Uterus (tissue), 4 donors: ENCODE measurements at places on chromosomes 4 and X. TPM values are rescaled to one million over a fixed set of nuclear protein-coding genes. Genes with fewer than 3 reads are reported as not detected.

DNA sequence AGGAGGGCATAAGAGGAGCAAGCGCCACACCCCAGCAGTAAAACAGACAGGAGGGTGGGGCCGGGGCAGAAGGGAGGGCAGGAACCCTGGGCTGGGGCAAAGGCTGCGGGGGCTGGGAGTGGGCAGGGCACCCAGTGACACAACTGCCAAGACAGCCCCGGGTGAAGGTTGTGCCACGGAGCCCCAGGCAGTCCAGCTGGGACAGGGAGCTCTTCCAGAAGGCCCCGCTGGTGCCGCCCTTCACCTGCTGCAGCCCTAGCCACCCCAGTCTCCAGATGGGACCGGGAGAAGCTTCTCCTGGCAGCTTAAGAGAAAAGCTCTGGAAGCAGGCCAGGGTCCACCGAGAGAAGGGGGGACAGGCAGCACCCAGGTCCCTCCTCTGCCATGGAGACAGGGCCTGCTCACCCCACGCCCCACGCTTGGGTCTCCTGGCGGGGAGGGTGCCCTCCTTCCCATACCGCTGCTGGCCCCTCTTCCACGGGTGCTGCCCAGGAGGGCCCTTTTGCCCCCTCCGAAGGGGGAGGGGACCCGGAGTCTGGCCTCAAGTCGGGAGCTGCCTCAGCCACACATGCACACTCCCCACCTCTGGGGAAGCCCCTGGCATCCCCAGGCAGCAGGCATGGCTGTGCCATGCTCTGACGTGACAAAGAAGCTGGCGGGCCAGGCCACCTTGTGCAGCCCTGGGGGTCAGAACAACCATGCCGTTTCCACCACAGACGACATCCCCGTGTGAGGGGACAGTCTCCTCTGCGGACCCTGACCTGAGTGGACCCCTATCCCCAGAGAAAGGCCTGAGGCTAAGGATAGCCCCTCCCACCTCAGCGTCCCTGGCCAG lies 1.5 kb downstream of the DGKQ start:
- DNase-seq: no peak

GRCh38 chr4:11344916-11345315 lies 83.8 kb downstream of the HS3ST1 start:
- DNase-seq: no peak

GRCh38 chr4:174058846-174059245 lies 224.6 kb downstream of the FBXO8 start:
- DNase-seq: no peak

DNA sequence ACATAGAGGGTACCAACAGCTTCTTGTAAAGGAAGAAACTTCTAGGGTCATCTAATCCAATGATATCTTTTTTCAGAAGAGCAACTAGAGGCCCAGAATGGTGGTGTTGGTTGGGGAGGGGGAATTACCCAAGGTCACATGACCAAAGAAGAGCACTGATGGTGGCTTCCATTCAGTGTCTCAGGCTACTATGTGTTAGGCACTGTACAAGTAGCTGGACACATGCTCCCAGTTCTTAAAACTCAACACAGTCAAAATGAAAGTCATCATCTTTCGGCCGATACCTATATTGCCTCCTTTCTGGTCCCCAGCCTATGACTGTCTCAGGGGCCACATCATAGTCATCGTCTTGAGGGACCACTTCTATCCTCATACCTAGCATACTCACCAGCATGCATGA lies 88.1 kb downstream of the ARHGAP6 start:
- no peak for DNase-seq

GRCh38 chr4:1571165-1572009 lies 112.7 kb downstream of the FAM53A start:
- DNase-seq: no peak

Gene SPANXN4
- not detected for total RNA-seq

DNA sequence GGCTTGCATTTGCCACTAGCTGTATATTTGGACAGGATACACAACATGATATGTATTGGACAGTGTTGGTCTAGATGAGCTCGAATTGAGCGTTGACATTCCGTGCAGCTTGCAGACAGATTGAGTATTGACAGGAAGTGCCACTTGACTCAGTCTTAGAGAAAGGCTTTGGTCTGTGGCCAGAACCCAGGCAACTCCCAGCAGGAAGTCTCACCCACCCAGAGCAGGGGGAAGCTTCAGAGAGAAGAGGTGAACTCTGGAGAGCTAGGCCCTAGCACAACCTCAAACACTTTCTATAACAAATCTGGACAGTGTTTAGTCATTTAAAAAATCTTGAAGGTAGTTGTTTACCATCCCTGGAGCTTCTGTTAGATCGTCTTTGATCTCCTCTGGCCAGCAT lies 280.5 kb downstream of the FBXW7 start:
- no peak for DNase-seq

- no peak for DNase-seq
Observed at GRCh38 chrX:154019061-154019621, 561 bp downstream of the IRAK1 start.

Gene F9
- total RNA-seq: not detected

Gene CPLX1
- total RNA-seq: 15.1 TPM

Gene RNF175
- not detected for total RNA-seq

Gene QRFPR
- total RNA-seq: not detected

DNA sequence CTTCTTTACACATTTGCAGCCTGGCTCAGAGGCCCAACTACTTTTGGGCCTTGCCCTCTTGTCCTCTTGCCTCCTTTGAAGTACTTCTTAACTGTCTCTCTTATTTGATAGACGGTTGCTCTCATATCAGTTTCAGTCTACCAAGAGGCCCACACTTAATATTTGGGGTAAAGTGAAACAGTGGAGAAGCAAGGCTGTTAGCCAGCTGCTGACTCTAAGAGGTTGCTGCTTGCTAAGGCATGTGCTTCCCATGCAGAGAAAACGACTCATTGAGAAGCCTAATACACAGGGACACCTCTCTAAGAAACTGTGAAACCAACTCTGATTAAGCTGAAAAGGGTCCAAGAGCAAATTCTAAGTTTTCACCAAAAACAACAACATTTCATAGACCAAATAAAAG lies 94.6 kb downstream of the PPP3CA start:
- DNase-seq: no peak

Gene PDLIM3
- total RNA-seq: 771 TPM

GRCh38 chrX:3815896-3816664 lies 102.6 kb upstream of the PRKX start:
- DNase-seq: peak; percentile 48

- DNase-seq: no peak
Observed at GRCh38 chr4:87410157-87410556, 12.2 kb upstream of the NUDT9 start.

DNA sequence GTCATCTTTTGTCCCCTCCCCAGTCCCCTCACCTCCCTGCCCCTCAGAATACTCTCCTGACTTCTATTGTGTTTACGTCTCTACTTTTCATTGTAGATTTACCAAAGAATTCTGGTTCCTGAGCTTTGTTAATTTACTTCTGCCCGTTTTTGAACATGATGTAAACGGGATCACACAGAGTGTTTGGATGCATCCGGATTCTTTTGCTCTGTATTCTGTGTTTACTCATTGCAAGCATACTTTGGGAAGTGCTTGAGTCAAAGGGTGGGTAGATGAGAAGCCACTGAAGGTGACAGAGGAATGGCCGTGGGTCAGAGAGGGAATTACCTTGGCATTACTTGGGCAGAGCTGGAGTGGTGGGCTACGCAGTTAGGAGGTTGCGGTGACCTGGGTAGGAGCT lies 18.0 kb downstream of the CLCN4 start:
- no peak for DNase-seq

Gene SHOX
- not detected for total RNA-seq

- no peak for DNase-seq
Observed at GRCh38 chr4:71553605-71554004, 214.8 kb downstream of the SLC4A4 start.

DNA sequence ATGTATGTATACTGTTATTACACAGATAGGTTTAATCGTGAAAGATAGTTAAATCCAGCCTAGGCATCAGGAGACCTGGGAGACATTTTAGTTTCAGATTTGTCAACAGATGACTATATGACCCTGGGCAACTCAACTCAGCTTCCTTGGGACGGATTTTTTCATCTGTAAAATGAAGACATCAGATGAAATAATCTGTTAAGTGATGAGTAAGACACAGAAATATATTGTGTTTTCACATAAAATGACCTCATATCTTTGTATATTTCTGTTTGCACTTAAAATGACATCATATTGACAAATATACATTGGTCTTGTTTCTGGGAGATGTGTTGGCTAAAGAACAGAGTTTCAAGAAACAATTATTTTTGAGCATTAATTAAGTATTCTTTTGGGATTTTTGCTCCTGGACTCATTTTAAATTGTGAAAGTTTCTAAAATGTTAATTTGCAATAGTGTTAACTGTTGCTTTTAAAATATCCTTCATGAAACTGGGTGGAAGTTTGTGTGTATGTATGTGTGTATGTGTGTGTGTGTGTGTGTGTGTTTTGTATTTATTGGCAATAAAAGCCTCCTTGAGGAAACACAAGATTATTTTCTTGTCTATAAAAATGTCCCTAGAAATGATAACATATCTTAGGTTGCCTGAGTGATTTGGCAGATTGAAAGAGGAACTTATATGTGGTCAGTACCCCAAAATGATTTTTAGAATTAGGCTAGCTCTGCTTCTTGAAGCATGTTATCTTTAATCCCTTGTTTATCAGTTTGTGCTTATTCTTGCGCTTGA lies 29.1 kb upstream of the MMAA start:
- no peak for DNase-seq

Gene MSANTD1
- 2.1 TPM for total RNA-seq

- no peak for DNase-seq
Observed at GRCh38 chr4:152729466-152729865, 49.7 kb upstream of the TMEM154 start.

DNA sequence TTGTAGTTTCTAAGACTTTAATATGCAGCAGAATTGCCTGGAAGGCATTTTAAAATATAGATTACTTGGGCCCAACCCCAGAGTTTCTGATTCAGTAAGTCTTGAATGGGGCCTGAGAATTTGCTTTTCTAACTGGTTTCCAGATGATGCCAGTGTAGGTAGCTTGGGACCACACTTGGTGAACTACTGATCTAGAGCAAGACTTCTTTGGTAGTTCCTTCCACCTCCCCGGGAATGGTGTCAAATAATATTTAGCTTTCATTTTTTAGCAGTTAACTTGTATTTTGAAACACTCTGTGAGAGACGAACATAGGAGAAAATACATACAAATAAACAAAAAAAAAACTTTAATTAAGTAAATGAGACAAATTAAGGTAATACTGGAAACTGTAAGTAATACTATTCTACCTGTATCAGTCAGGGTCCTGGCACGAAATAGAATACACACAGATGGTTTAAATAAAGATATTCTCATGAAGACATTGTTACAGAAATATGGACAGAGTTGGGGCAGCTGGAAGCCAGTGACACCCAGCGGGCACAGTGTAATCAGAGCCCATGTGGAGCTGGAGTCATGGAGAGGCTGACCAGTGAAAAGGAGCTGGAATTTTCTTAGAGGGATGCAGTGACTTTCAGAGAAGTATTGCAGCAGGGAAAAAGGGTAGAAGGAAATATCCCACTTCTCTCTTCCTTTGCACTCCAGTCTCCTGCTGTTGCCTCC lies 905.7 kb downstream of the CCSER1 start:
- no peak for DNase-seq

Gene PRKG2
- 0.18 TPM for total RNA-seq

DNA sequence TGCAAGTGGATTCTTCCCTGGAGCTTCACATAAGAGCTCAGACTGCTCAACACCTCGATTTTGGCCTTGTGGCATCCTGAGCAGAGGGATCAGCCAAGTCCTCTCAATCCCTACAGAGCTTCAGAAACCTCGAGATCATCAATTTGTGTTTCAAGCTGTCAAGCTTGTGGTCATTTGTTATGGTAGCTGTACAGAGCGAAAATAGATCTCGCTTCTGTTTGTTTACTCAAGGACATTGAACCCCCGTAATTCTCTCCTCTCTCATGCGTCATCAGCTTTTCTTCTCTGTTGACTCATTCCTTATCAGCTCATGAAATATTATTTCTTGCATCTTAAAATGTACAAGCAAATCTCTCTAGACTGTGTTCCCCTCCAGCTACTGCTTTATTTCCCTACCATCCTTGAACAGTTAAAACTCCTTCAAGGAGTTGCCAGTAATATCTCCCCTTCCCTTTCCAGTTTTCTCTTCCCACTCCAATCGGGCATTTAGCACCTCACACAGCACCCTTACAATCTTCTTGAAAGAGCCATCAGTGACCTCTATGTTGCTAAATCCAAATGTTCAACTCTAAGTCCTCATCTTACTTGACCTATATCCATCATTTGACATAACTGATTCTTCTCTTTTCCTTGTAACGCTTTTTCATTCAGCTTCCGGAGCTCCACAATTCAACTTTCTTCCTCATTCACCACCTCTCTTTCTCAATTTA lies 106.2 kb upstream of the FAT1 start:
- no peak for DNase-seq

GRCh38 chrX:7149411-7149810 lies 1.5 kb upstream of the PUDP start:
- DNase-seq: no peak

- DNase-seq: no peak
Observed at GRCh38 chrX:21813612-21814368, 25.6 kb upstream of the MBTPS2 start.

GRCh38 chrX:7146703-7147412 lies 654 bp upstream of the STS start:
- DNase-seq: no peak

DNA sequence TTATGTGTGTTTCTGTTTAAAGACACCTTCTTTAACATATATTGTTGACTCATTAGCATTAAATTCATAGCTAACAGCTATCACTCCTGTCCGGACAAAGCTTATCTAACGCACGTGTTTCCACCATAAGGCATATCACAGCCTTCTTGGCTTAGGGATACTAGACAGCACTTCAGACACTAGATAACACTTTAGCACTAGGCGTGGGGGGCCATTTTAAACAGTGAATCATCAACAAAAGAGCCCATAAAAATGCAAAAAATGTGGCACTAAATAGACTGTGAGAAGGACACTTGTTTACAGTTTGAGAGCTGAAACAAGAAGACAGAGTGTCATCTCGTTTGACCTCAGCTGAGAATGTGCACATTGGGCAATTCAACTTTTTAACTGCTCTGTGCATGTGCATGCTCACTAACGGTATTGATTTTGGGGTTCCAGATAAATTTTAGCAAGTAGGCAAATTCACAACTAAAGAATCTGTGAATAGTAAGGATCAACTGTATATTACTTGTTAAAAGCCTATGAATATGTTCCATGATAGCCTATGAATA lies 58.9 kb upstream of the RAI2 start:
- no peak for DNase-seq

Gene DCAF4L1
- total RNA-seq: 0.30 TPM

Gene REELD1
- not detected for total RNA-seq

GRCh38 chr4:148430854-148431253 lies 11.4 kb downstream of the NR3C2 start:
- no peak for DNase-seq

DNA sequence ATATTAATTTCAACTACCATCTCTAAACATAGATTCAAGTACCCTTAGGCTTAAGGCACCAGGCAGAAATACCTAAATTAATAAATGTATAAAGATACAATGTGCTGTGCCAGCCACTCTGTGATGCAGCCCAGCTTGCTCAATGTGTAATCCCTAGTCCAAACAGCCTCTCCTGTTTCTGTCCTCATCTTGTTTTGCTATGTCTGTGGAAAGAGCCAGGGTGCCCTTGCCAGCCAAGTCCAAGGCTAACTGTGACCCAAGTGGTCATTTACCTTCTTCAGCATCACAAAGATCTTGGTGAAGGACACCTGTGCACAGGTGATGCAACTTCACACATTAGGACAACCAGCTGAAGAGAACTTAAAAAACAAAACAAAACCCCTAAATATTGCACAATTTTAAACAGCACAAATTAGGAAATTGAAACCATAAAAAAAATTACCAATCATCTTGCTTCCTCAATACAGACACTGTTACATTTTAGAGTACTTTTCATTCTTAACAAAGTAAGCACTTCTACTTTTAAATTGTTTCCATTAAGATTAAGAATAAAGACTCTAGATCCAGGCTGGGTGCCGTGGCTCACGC lies 89.6 kb downstream of the C4orf51 start:
- DNase-seq: no peak

Gene HS6ST2
- 2.1 TPM for total RNA-seq
